ENCODE measurements at places on chromosomes 13 and 19.
A peak's percentile ranks its signal among the peaks of the same experiment; 100 is the strongest.

DNA sequence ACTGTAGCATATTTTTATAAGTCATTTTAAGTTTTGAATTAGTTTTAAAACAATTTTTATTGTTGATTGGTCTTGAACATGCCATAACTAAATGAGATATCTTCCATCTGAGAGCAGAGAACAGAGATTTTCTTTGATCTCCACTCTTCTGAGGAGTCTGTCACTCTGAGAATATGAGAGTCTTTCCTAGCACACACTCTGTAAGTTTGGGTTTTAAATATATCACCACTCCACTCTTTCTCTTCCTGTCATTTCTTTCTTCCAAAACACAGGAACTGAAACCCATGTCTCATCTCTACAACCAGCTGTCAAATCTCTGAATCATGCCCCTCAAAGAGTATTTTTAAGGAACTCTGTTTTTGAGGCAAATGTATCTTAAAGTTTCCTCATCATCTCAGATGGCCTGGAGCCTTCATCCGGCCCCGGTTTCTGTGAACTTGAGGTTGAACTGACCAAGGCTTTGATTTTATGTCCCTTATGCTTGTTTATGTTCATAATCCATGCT is 698.2 kb upstream of the SGCG start:
- no peak for DNase-seq
- H3K36me3 ChIP-seq: no peaks in the 10 kb centered on the region
- no peaks in the 10 kb centered on the region for H3K4me1 ChIP-seq
- no peak overlapping the region for H3K27ac ChIP-seq

DNA sequence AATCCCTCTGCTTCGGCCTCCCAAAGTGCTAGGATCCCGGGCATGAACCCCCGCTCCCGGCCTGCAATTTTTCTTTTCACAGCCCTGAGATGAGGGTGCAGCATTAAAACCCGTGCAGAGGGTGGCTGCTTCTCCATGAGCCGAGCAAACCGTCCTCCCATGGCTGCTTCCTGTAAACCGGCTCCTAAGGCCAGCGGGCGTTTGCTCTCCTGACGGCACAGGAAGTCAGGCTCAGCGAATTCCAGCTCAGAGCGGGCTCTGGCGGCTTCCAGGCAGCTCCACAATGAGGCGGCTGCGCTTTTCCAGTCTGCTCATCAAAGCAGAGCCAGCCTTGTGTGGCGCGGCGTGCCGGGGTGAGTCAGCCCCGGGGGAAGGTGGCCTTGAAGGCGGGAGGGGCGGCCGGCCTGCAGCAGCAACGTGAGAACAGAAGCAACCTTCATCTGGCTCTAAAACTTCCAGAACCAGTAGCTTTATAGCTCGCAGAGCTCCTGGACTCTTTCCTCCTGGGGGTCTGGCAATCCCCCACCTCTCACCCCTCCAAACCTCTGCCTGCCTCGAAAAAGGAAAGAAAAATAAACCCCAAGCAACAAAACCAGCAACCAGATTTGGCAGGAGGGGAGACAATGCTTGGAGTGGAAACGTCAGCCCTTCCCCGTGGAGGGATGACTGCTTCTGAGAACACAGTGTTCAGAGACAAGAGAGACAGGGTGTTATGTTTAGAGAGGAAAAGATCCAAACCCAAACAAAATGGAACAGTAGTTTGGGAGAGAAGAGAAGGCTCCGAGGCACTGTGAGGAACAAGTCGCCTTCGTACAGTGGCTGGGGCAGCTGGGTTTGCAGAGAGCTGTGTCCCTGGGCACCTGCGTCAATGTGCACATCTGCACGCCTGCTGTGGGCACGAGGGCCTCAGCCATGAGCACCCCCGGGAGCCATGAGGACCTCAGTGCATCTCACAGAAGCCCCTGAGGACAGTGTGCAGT is 67.8 kb downstream of the GADD45B start:
- peaks cover 9% of the 10 kb centered on the region for H3K4me1 ChIP-seq
- DNase-seq: peak; percentile 36
- no peaks in the 10 kb centered on the region for H3K27me3 ChIP-seq
- no peaks in the 10 kb centered on the region for H3K36me3 ChIP-seq
- H3K4me3 ChIP-seq: peak overlapping the region; percentile 87

DNA sequence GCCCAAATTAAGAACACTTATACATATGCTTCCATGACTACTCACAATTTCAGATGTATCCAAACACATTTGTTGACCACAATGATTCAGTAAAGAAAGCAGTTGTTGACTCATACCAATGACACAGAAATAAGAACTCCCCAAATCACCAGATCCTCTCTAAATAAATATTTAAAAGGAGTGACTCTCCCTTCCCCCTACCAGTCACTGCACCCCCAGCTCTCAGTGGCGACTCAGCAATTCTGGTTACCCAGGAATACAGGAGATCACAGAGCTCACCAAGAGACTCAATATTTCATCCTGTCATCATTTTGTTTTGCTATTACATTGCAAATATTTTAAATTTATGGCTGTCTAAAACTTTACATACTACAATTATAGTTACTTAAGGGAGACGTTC is 131.5 kb downstream of the RGCC start:
- H3K4me3 ChIP-seq: no peak overlapping the region
- H3K27me3 ChIP-seq: no peaks in the 10 kb centered on the region
- peak overlapping the region; percentile 37 for H3K27ac ChIP-seq
- no peak for DNase-seq
- peaks cover 2% of the 10 kb centered on the region for H3K4me1 ChIP-seq
- H3K36me3 ChIP-seq: peaks cover 4% of the 10 kb centered on the region

- H3K27me3 ChIP-seq: no peaks in the 10 kb centered on the region
- DNase-seq: no peak
- H3K36me3 ChIP-seq: no peaks in the 10 kb centered on the region
- no peak overlapping the region for H3K27ac ChIP-seq
- H3K4me3 ChIP-seq: no peak overlapping the region
- no peaks in the 10 kb centered on the region for H3K4me1 ChIP-seq
Observed at GRCh38 chr13:82791035-82791434, 1091.2 kb downstream of the SLITRK1 start.

DNA sequence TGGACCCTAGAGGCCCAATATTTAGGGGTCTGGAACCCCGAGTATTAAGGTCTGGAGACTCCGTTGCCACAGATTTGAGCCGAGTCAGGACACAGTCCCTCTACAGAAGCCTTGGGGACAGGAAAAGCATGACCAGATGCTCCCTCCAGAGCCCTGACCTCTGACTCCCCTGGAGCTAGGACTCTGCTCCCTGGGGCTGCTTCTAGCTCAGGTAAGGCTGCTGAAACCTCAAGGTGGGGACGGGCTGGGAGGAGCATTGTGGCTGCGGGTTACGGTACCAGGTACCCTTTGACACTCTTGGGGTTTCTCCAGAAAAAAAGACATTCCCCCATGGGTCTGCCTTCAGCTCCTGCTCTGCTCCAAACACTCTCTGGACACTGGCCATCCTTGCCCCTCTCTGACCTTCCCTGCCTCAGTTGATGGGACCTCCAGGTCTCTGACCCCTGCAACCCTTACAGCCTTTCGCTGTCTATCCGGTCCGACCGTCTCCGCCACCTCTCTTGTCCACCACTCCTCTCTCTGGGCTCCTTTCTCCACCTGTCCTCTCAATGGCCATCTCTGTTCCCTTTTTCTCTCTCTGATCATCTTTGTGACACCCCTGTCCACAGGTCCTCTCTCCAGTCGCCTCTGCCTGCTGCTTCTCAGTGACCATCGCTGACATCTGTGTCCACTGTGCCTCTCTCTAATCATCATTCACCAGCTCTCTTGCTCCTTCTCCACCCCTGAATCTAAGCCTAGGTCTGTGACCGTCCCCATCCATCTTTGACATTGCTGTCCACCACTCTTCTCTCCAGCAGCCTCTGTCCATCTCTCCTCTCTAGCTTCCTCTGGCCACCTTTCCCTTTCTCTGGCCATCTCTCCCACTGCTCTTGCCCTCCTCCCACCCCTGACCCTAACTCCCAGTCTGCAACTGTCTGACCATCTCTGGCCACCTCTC is 1.4 kb downstream of the LRFN3 start:
- H3K27ac ChIP-seq: peak overlapping the region; percentile 84
- H3K36me3 ChIP-seq: no peaks in the 10 kb centered on the region
- no peak for DNase-seq
- peaks cover 36% of the 10 kb centered on the region for H3K4me1 ChIP-seq
- no peaks in the 10 kb centered on the region for H3K27me3 ChIP-seq

DNA sequence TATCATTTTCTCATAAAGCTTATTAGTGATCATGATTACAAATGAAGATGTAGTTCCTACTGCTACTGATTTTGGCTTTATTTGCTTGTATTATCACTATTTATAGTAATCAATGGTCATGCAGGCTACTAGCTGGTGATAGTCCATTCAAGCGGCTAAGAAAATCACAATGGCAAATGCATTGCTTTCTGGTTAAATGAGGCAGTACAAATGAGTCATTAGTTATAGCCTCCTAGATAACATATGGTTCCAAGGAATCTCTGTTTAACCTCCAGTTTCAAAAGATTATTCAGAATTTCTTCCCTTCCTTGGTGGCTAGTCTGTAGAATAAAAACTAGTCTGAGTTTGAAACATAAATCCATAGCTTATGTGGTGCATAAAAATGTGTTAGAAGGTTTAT is 141.3 kb upstream of the HTR2A start:
- no peak overlapping the region for H3K4me3 ChIP-seq
- no peaks in the 10 kb centered on the region for H3K4me1 ChIP-seq
- H3K36me3 ChIP-seq: no peaks in the 10 kb centered on the region
- H3K27me3 ChIP-seq: peaks cover 22% of the 10 kb centered on the region

DNA sequence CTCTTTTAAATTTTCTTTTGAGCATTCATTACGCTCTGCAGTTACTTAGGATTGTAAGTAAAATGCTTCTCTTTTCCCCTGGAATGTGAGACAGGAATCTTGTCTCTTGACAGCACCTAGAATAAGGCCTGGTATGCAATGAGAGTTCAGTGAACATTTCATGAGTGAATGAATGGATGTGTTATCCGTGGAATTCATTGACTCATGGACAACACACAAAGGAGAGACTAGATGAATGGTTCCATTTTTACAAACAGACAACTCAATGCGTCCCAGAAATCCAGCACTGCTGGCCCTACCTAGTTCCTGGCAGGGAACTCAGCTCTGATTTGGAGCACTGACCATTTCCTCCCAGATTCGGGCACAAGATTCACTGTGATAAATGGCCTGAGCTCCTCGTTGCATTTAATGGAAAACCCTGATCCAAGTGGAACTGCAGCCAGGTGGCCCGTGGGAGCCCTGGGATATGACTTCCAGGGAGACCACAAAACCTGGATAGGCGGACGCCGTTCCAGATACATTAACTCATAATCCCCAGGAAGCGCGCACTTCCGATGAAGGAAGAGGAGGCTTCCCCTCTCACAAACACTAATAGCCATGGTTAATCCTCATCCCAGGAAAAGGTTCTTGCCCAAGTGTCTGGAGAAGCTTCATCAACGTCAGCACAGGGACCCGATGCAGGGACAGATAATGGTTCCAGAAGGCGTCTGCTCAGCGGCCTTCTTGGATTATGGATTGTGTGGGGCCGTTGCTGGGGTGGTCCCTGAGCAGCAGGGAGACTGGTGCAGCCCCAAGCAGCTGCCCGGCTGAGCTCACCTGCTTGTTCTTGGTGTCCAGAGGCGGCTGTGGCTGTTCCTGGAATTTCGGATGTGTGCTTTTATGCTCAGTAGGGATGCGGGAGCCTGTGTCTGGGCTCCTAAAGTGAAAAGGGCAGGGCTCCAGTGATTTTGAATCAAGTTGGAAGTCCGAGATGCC is 211.1 kb upstream of the TSHZ3 start:
- peak; percentile 55 for DNase-seq
- no peak overlapping the region for H3K27ac ChIP-seq
- H3K4me1 ChIP-seq: no peaks in the 10 kb centered on the region
- H3K36me3 ChIP-seq: peaks cover 9% of the 10 kb centered on the region
- H3K27me3 ChIP-seq: no peaks in the 10 kb centered on the region

DNA sequence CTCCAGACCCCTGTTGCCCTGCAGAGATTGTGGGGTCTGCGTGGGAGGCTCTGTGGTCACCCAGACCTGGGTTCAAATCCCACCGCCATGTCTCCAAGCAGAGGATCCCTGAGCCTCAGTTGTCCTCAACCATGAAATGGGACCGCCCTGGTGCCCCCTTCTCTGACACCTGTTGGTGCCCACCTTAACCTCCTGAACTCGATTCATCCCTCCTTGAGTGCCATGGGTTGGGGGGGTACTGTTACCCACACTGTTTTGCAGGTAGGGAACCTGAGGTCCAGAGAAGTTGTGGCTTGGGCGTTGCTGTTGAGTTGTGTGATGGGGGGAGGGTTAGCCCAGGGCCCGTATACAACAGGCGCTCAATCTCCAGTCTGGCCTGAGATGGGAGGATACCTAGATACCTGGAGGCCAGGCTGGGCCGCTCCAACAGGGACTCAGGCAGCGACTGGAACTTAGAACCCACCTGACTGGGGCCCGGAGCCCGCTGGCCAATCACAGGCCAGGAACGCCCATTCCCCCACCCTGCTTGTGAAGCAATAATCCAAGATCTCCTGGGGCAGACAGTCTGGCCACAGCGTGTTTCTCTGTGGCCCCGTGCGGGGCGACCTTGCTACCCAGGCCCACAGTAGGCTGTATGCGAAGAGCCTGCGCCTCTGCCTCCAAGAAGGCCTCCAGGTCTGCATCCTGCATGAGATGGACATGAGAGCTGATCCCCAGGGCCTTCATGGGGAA is 2.8 kb downstream of the ARID3A start:
- H3K27ac ChIP-seq: no peak overlapping the region
- no peaks in the 10 kb centered on the region for H3K27me3 ChIP-seq
- peaks cover 24% of the 10 kb centered on the region for H3K4me1 ChIP-seq
- H3K4me3 ChIP-seq: no peak overlapping the region
- DNase-seq: no peak

GRCh38 chr13:36822785-36823184 is 3.8 kb downstream of the RFXAP start:
- DNase-seq: no peak
- no peaks in the 10 kb centered on the region for H3K27me3 ChIP-seq
- peaks cover 60% of the 10 kb centered on the region for H3K4me1 ChIP-seq

DNA sequence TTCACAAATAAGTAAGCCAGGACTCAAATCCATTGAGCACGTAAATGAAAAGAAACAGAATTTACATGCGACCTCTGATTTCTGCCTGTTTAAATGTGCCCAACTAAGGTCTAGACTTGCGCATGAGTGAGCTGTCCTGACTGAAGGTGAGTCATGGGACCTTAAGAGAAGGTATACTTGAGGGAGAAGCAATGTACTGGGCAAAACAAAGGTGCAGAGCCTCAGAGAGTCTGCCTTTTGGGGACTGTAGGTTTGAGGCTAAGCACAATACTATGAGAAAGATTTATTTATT is 45.8 kb downstream of the UFM1 start:
- H3K4me3 ChIP-seq: no peak overlapping the region
- H3K27ac ChIP-seq: no peak overlapping the region
- DNase-seq: no peak
- H3K27me3 ChIP-seq: peaks cover 2% of the 10 kb centered on the region
- H3K36me3 ChIP-seq: peaks cover 9% of the 10 kb centered on the region

- peaks cover 41% of the 10 kb centered on the region for H3K36me3 ChIP-seq
- no peak within 1 kb of the TSS for H3K27ac ChIP-seq
- no peak for DNase-seq
- no peaks in the 10 kb centered on the region for H3K4me1 ChIP-seq
- no peak within 1 kb of the TSS for H3K4me3 ChIP-seq
- no peaks in the 10 kb centered on the region for H3K27me3 ChIP-seq
Observed at GRCh38 chr19:5913739-5914357, at the start of gene CAPS. Gene CAPS (plus strand): TSS chr19:5914254. CDS start chr19:5914407, 153 bp downstream.
